SW 1271 (cell line): ENCODE measurements at places on chromosomes 11 and 22.

DNA sequence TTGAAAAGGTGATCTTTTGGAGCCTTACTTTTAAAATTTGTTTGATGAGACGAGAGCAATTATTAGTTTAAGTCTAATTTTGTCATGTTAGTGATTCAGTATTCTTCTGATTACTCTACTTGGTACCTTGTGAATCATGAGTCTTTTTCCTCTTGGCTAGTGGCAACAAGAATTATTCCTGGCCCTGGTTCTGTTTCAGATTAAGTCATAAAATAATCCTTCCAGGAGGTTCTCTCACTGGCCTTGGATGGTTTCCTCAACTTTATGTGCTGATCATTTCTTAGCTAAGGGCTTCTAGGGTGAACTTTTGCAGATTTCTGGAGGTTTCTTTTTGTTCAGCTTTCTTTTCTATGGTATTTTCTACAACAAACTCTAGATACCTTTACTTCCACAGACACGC, 741.8 kb upstream of the LUZP2 start:
- no peak for DNase-seq

DNA sequence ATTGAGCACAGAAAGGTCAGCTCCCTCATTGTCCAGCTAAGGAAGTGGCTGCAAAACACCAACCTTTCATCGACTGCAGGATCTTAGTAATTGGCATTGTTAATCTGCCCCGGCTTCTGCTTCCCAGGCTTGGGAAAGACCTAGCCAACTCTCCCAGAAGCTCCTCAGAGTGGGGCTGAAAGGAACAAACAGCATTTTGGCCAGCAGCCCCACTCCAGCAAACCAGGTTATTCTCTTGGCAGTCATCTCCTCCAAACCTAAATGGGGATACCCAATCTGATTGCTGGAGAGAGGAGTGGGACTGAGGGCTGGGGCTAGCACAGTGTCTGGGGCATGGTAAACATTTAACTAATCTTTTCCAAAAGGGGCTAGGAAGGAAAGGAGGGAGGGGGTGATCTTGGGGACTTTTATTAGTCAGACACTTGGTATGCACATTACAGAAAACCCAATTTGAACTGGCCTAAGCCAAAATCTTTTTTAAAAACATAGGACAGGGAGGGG, 294.4 kb downstream of the MN1 start:
- no peak for DNase-seq

GRCh38 chr11:18720091-18720807, 5.7 kb downstream of the IGSF22 start:
- DNase-seq = no peak

- no peak for DNase-seq
These were observed 64.8 kb downstream of the APOL5 start for GRCh38 chr22:35782504-35782903.

GRCh38 chr11:118304227-118304567, 333 bp upstream of the CD3E start:
- no peak for DNase-seq

DNA sequence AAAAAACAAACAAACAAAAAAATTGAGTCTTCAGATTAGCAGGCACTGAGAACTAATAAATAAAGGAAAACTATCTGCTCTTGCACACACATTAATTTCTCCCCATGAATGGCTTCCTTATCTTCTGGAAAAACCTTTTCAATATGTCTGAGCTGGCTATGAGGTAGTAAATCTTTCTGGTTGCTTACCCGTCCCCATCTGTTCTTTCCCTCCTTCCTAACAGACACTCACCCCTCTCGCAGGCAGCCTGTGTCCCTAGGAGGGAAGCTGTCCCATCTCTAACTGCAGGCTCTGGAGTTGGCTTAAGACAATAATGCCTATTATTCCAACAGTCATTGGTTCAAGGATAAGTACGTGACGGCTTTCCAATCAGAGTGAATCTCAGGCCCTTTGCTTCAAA, 8.2 kb upstream of the SCUBE2 start:
- DNase-seq = no peak

GRCh38 chr11:109526931-109527330, 104.9 kb downstream of the C11orf87 start:
- no peak for DNase-seq

- no peak for DNase-seq
These were observed at the start of gene CXCR5 for GRCh38 chr11:118883368-118884071. Gene CXCR5 (plus strand): TSS chr11:118883892. CDS start chr11:118883942, 50 bp downstream.

DNA sequence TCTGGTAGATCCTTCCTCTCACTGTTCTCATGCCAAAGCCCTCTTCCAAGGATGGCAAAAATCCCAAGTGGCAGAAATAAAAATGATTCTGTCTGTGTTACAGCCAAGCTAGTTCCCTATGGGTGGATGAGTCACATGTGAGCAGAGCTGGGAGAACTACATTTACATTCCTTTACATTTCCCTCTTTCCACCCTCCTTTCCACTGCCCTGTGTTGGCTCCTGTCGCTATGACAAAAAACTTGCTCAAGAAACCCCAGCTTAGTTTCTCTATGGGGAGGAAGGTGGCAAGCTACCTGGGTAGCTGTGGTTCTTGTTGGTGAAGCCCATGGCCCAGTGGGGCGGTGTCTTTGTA, 10.2 kb upstream of the DDB2 start:
- DNase-seq = no peak

DNA sequence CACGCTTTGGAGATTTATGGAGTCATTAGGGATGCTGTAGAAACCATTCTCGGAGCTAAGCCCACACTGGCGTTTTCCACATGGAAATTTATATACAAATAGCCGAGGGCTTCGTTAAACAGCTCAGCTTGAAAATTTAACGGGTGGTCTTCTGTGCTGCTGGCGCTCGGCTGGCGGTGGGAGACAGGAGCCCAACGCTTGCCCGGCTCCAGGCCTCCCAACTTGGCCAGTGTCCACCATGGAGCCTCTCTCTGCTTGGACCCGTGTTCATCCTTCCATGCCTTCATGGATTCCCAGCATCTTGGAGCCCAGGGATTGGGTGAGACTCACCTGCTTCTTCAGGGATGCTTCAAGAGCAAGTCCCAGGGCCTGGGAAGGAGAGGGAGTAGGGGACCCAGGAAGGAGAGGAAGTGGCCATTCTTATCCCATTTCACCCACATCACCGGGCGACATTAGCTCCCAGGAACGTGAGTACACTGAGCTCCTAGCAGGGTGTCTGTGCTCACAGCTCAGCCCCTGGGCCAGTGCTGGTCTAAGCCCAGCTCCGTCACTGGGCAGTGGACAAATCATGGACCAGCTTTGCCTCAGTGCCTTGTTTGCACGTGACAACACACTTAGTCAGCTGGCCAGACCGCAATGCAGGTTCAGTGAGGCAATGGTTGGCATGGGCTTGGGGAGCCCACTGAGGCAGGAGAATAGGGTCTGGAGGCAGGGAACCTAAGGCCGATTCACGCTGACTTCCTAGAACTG, 944.3 kb downstream of the BRD1 start:
- DNase-seq = no peak

DNA sequence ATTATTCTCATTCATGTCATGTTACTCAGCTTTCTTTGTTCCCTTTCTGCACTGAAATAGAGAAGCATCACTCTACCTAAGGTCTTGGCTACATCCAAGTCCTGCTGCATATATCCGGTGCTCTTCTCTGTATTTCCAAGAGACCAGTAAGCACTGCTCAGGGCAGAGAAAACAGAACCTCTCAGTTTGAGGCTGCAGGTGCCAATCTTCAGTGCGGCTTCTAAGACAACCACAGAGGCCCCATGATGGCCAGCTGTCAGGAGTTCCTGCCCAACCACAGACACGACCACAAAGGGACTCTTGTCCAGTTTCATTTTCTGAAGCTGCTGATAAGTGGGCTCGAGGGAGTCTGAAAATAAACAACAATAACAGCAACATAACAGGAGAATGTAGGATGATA, 378.4 kb upstream of the PITPNB start:
- no peak for DNase-seq

DNA sequence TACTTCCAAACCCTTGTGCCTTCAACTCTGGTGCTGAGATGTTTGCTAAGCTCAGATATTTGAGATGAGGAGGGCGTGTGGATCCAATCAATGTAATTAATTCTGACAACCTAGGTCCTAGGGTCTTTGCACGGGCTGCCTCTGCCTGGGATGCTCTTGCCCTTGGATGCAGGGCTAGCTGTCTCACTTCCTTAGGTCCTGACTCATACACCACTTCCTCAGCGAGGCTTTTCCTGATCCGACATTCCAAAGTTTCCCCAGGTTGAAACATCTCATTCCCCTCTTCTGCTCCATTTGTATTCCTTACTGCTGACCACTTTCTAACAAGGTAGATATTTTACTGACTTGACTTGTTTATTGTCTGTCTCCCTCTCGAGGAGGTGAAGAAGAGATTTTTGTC, 43.0 kb upstream of the NTM start:
- no peak for DNase-seq

- no peak for DNase-seq
These were observed 41.5 kb upstream of the SHISAL1 start for GRCh38 chr22:44354288-44354687.

GRCh38 chr22:47357086-47357485, 594.6 kb downstream of the TBC1D22A start:
- no peak for DNase-seq

DNA sequence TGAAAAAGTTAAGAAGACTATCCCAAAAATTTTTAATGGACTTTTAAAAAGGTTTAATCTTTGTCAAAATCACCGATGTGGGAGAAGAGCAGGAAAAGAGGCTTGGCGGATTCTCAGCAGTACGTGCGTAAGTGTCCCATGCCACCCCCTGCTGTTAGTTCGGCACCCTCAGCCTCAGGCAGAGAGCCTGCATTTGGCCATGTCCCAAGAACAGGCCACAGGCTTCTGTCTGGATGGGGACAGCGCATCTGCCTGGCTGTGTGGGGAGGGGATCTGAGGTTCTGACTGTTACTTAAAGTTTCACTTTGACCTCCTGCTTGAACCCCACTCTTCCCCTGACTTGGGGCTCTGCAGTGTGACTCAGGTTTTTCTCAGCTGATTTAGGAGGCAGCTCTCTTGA, 35.3 kb downstream of the EXT2 start:
- DNase-seq = no peak

DNA sequence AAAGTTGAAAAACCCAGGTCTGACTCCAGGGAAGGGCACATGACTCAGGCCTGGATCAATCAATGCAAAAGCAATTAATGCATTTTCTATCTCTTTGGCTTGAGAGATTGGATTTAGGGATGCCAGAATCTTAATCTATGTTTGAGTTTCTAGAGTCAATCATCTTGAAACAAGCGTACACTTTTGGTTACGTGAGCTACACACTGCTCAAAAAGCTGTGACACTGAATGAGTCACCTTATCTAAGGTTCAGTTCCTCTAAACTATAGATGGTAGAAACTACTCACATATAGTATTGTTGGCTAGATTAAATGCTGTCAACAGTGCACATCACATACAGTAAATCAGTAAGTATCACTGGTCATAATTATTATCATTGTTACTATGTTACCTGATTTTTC, 24.2 kb downstream of the MRE11 start:
- DNase-seq = no peak

DNA sequence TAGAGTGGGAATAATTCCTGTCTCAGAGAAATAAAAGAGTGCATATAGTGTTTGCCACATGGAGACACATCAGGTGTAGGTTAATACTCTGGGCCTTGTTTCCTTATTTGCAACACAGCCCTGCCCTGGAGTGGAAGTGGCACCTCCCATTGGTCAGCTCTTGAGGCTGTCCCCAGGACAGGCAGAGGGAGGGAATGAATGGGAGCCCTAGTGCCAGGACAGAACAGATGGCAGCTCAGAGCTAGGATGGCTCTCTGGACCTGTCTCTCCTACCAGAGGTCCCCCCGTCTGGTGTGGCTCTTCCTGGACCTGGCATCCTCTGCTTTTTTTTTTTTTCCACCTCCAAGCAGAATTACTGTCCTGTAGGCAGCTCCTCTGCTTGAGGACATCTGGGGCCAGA, 35.6 kb downstream of the LIMK2 start:
- DNase-seq = no peak

GRCh38 chr11:1530686-1531448, 41.2 kb downstream of the DUSP8 start:
- no peak for DNase-seq

- DNase-seq = no peak
These were observed 109.2 kb downstream of the CSNK2A3 start for GRCh38 chr11:11243590-11244469.

DNA sequence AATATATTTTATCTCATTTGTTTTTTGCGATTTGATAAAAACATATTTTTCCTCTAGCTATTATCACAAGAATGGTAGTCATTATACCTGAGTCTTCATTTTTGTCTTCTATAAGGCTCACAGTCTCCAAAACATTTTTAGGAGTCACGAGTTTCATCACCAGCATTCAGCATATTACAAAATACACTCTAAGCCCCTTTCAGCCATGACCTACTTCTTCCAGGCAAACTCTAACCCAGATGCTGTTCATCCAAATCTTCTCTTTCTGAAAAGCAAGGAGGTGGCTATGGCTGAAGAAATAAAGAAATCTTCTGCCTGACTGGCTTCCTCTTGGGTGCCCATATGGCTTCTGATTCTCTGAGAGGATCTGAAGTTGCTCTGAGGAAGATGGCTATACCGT, 35.7 kb upstream of the USP47 start:
- DNase-seq = no peak

GRCh38 chr22:45278125-45278524, 6.6 kb upstream of the UPK3A start:
- no peak for DNase-seq

GRCh38 chr11:76637491-76638269, 32.9 kb downstream of the LRRC32 start:
- no peak for DNase-seq

DNA sequence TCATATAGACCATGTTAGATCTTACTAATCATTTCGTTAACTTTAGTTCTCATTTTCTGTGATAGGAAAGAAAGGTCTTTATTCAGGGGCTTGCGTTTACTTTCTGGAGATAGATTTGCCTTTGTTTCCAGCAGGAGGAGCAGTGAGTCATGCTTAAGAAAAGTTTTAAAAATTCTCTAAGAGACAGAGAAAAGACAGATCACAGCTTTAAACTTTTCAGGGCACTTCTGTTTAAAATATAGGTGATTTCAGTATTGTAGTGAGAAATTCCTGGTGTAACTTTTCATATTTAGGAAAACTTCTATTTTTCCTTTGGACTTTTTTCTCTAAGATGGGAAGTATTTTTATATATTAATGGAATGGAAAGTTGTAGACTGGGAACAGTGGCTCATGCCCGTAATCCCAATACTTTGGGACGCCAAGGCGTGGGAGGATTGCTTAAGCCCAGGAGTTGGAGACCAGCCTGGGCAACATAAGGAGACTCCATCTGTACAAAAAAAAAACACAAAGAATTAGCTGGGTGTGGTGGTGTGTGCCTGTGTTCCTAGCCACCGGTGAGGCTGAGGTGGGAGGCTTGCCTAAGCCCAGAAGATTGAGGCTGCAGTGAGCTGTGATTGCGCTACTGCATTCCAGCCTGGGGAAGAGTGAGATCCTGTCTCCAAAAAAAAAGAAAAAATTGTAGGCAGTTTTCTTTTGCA, 60.3 kb downstream of the ATXN10 start:
- DNase-seq = no peak

GRCh38 chr11:75667831-75668450, 897 bp downstream of the MAP6 start:
- no peak for DNase-seq
